ENCODE measurements at places on chromosomes 7 and 10.

DNA sequence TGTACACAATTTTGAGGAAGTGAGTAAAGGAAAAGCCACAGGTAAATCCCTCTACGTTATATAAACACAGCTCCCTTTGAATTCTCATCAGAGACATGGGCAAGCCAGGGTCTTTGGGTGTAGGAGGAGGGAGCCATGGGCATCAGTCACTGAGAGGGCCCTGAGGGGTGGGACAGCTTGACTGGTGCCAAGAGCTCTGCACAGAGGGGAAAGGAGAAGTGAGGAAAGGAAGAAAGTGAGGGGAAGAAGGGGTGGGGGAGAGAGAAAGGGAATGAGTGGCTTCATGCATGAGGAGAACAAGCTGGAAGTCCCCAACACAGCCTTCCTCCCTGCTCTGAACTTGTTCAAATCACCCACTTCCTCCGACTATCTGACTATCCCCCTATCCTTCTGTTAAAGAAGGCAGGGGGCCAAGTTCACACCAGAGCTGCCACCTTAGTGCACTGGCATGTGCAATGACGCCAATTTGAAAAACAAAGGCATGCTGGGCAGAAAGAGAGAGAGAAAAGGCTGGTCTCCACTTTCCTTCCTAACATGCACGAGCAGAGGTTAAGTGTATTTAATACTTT lies 16.4 kb upstream of the RNF148 start:
- no peak for DNase-seq

- DNase-seq = no peak
Observed at GRCh38 chr10:85673270-85673669, 693.3 kb downstream of the GRID1 start.

- no peak for DNase-seq
Observed at GRCh38 chr10:68135362-68135761, 26.1 kb downstream of the MYPN start.

DNA sequence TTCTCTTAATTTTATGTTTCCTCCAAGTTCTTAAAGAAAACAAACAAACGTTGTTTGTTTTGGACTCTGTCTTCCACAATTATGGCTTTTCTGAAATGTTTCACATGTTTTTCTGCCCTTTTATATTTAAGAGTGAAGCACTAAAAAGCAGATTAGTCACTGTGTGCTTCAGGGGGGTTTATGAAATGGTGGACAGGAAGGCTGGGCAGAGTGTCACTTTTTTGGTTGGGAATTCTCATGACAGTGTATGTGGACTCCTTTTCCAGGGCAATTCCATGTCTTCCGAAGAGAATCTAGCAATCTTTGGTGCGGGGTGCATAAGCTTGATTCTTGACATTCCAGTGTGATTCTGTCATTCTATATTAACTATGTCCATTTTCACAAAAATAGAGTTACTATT lies 669.4 kb downstream of the PARD3 start:
- DNase-seq = peak; percentile 11

- no peak for DNase-seq
Observed at GRCh38 chr10:66799474-66799873, 126.4 kb upstream of the LRRTM3 start.

- no peak for DNase-seq
Observed at GRCh38 chr7:96088579-96088978, 233.3 kb downstream of the SLC25A13 start.

- no peak for DNase-seq
Observed at GRCh38 chr10:47381427-47382379, 2.4 kb downstream of the ZNF488 start.

DNA sequence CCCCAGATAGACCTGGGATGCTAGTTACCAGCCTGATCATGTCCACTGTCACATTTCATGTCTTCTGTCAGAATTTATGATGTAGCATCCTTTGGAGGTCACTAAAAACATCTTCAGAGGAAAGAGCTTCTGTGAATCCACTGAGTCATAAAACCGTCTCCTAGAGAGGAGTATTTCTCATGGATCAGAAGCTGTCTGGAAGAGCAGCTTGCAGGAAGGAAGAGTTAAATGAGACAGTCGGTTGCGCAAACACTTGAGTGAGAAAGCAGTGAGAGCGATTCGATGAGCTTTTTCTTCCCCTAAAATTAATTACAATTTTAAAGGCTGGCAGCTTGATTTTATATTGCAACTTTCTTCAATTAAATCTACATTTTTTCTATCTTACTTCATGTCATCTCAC lies 47.2 kb upstream of the WDR11 start:
- DNase-seq = no peak

- no peak for DNase-seq
Observed at GRCh38 chr7:50281680-50282445, 22.7 kb upstream of the IKZF1 start.

- no peak for DNase-seq
Observed at GRCh38 chr10:96651998-96652431, 65.2 kb upstream of the TM9SF3 start.

DNA sequence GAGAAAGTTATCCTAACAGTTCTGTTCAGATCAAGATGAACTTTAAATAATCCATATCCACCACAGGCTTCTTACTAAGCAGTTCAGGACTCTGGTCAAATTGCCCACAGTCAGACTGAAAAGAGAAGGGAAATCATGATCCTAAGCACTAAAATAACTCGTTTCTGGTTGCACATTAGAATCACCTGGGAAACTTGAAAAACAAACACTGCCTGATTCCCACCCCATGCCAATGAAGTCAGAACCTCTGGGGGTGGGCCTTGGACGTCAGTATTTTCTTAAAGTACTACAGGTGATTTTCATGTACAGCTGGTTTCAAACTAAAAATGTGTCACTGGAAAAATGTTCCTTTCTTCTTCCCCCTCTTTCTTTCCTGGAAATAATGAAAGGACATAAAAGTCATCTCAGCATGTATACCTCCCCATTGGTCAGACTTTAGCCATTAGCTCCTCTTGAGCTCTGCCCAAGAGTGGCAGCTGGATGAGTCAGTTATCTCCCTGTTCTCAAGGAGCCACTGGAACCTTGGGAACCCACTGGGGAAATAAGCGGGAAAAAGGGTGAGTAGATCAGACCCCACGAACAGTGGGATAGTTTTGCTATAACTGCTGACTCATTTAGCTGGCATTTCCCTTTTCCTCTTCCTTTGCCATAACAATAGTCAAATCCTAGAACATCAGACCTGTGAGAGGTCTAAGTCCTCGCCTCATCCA lies 75.3 kb upstream of the IL6 start:
- no peak for DNase-seq

DNA sequence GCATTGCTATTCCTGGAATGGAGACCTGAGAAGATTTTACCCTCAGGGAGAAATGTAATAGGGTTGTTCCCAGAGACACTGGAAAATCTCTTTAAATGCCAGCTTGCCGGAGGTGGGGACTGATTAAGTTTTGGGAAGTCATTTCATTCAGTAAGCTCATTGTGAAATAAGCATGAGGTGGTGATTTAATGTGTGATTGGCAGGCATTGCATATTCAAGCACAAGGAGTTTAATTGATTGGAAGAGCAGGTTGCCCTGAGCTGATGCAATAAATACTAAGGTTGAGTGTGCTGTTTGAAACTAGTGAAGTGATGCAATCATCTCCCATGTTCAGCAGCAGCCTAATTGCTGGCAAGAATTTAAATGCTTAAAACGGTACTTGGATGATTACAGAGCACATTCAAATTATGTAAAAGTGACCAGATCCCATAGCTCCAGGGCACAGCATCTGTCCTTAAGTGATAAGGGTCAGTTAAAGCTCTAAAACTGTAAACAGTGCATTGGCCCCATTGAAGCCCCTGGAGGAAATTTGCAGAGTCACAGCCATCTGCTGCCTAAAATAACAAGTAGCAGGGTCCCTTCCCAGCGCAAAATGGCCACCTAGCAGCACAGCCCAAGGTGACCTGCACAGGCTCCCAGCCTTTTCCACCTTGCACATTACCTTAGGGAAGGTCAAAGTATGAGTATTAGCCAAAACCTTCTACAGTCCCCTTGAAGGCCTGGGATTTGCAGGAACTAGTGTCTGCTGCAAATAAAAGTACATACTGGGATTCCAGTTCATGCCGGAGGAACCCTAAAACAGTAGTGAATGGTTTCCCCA lies 92.1 kb downstream of the CCDC71L start:
- no peak for DNase-seq

- no peak for DNase-seq
Observed at GRCh38 chr7:27316311-27316710, 73.7 kb downstream of the EVX1 start.

- DNase-seq = no peak
Observed at GRCh38 chr7:98990356-98990755, 112.0 kb downstream of the TRRAP start.

GRCh38 chr10:47018026-47018735 lies 107.0 kb downstream of the PTPN20 start:
- DNase-seq = no peak

- DNase-seq = no peak
Observed at GRCh38 chr10:101903827-101904550, 60.4 kb upstream of the KCNIP2 start.

GRCh38 chr10:112098682-112099081 lies 84.9 kb downstream of the GPAM start:
- no peak for DNase-seq

- no peak for DNase-seq
Observed at GRCh38 chr10:47181052-47181849, 118.7 kb upstream of the GDF10 start.

GRCh38 chr10:123395906-123396305 lies 241.7 kb downstream of the BUB3 start:
- no peak for DNase-seq

DNA sequence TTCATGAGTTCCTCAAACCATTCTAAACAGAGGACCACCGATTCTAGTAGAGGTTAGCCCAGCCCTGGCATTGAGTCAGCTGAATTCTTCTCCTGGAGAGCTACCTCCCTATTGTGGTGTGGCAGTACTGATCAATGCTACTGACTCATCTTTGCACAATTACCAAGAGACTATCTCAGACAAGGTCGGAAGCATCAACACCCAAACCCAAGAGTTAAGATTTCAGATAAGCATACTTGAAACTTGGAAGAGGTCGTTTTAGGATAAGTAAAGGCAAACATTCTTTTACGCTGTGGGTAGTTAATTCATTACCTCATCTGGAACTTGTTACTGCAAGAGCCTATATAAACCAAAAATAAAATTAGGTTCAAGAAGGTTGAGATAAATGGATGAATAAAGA lies 154.6 kb upstream of the NRBF2 start:
- DNase-seq = no peak

- DNase-seq = no peak
Observed at GRCh38 chr10:104128214-104128613, 6.2 kb downstream of the SFR1 start.

- no peak for DNase-seq
Observed at GRCh38 chr10:129532838-129533237, 65.8 kb downstream of the MGMT start.

- DNase-seq = no peak
Observed at GRCh38 chr7:7581531-7582179, 15.0 kb downstream of the MIOS start.

DNA sequence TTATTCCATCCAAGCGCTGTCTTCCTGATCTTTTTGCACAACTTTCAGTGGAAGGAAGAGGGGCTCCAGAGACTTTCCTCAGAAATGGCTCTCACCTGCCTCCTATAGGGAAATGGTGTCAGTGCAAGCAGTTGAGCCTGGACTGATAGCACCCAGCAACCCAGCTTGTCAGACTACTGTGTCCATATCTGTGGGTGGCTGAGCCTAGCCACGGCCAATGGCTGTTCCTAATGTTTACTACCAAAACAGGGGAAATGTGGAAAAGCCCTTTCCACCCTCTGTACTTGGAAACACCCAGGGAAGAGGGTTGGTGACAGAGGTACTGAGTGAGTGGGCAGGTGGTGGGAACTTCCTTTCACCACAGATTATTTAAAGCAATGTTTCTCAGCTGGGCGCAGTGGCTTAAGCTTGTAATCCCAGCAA lies 4.3 kb upstream of the YKT6 start:
- no peak for DNase-seq

- no peak for DNase-seq
Observed at GRCh38 chr7:10802526-10802925, 171.1 kb upstream of the PHF14 start.

DNA sequence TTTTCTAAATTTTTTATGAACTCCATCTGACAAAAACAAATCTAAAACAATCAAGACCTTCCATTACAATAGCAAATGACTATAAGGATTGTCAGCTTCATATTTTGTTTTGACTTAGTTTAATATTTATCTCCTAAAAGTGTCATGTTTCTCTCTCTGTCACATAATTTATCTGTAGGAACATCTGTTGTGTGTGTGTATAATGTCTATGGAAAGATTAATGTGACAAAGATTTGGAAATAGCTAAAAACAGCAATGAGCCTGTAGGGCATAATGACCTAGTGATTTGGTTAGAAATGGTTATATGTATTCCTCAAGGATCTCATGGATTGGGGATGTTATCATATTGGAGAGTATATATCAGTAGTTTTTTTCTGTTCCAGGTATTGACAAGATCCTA lies 69.6 kb upstream of the MDFIC start:
- DNase-seq = no peak

DNA sequence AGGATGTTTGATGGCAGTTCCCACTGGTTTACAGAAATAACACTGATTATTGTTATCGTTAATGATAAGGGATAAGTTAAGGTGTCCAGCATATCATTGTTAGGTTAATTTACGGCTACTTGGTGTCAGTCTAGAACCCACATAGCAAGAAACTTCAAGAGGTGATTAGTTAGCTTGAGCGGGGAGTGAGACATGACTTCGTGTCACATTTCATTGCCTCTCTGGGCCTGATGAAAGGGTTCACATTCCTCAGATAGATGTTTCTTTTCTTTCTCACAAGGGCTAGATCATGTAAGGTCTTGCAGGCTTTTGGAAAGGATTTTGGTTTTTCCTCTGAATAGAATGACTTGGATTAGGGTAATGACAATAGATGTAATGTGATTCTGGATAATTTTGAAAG lies 26.7 kb downstream of the WAC start:
- DNase-seq = no peak

GRCh38 chr10:22156750-22157149 lies 61.1 kb downstream of the EBLN1 start:
- no peak for DNase-seq

DNA sequence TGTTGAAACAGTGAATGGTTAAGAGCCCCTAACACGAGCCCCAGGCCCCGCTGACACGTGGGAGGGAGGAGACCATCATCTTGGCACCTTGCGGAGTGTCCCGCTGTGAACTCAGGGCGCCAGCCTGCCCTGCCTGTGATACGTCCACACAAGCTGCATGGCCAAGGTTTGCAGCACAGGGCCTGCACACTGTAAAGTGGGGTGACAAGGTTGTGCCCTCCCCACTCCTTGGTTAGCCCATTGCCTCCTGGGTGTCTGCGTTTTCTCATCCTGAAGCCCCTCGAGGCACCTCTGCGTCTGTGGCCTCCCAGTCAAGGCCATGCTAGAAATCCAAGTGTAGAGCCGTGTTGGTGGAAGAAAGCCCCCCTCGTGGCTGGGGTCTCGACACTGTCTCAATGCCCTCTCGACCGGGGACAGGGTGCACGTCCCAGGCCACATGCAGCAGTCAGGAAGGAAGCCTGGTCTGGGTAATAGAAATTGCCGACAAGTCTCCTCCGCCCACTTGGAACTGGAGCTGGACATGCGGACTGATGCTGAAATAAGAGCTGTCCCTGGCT lies 192.1 kb downstream of the DNAJB6 start:
- no peak for DNase-seq

- DNase-seq = no peak
Observed at GRCh38 chr10:54904833-54905232, 103.8 kb upstream of the PCDH15 start.

- DNase-seq = no peak
Observed at GRCh38 chr10:80596391-80597257, 58.9 kb downstream of the SH2D4B start.

- no peak for DNase-seq
Observed at GRCh38 chr7:130909161-130909836, 175.3 kb upstream of the KLF14 start.
